Activated CD8-positive, alpha-beta memory T cell treated with anti-CD3 and anti-CD28 coated beads for 1 hour (primary cell): ENCODE measurements at places on chromosomes 6 and 20.
A peak's percentile ranks its signal among the peaks of the same experiment; 100 is the strongest.

- DNase-seq = peak; percentile 44
Measured at GRCh38 chr20:5529331-5530148, 212.8 kb upstream of the PROKR2 start.

DNA sequence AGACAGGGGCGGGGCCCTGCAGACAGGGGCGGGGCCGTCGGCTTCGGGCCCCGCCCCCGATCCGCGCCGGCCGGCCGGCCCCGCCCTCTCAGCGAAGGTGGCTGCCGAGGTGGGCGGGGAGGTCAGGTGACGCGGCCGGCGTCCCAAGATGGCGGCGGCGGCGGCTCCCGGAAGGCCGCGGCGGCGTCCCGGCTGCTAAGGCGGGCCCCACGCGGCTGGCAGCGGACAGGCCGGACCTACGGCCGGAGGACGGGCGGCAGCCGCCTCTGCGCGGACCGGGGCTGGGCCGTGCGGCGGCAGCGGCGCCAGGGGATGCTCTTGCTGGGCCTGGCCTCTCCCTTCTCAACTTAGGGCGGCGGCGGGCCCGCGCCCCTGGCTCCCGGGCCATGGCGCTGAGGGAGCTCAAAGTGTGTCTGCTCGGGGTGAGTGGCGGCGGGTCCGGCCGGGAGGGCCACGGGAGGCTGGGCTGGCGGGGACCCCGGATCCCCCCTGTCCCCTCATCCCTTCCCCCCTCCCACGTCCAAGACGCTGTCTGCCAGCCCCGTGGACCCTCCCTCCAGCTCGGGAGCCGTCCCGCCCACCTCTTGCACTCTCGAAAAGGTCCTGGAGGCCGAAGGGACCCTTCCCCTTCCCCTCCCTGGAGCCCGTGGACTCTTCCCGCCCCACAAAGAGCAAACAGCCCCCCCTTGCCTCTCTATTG is at the start of gene RAB22A:
Gene RAB22A (plus strand): TSS at position 125 of the 700 bp plus-strand sequence. CDS start 262 bp downstream, at position 387.
- peak; percentile 79 for DNase-seq

GRCh38 chr20:58554541-58554940 is 39.3 kb upstream of the APCDD1L start:
- DNase-seq = no peak

DNA sequence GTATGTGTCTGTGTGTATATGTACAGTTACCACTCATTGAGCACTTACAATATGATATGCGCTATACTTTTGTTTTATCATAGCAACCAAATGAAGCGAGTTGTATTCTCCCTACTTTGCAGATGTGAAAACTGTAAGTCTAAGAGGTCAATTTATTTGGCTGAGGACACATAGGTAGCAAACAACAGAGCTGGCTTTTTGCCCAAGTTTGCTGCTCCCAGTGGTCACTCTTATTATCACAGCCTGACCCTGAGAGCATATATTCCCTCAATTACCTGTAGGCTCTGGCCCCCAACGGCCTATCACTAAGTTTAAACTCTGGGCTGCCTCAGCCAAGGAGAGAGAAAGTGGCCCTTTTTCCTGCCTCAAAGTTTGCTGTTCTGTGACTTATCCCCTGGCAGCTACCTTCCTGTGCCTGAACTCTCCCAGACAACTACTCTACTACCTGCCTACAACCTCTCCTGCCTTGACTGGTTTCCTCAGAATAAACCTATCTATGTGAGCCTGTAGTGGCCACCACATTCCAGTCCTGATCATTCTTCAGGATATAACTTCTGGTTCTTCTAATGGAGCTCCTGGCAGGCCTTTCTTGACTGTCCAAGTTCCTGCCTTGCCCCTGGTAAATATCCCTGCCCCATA is 221.8 kb downstream of the FRK start:
- no peak for DNase-seq

DNA sequence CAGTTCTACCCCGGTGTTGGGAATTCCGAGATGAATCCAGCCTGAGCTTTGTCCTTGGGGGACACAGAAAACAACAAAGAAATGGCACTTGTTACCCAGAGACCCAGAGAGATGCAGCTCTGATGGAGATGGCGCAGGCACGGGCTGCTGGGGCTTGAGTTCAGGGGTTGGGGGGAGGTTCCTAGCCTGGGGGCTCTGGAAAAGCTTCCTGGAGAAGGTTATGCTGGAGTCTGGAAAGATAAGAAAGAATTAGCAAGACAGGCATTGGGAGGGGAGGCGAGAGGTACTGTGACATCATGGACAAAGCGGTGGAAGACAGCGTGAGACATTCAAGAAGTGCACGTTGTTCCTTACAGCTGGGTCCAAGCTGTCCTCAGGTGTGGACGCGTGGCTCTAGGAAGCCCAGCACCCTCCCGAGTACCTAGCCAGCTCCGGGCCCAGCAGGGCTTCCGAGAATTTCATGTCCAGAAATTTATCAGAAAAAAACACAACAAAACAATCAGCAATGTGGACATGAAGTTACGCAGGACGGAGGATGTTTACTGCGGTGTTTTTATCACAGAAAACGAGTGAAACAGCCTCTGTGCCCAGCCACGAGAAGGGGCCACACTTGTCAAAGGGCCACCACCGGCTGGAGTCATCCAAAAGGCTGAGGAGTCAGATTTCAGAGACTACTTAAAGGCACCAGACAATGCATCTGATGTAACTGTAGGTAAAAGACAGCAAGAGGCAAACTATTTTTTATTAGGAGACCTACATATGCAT is 39.5 kb downstream of the C20orf203 start:
- no peak for DNase-seq

DNA sequence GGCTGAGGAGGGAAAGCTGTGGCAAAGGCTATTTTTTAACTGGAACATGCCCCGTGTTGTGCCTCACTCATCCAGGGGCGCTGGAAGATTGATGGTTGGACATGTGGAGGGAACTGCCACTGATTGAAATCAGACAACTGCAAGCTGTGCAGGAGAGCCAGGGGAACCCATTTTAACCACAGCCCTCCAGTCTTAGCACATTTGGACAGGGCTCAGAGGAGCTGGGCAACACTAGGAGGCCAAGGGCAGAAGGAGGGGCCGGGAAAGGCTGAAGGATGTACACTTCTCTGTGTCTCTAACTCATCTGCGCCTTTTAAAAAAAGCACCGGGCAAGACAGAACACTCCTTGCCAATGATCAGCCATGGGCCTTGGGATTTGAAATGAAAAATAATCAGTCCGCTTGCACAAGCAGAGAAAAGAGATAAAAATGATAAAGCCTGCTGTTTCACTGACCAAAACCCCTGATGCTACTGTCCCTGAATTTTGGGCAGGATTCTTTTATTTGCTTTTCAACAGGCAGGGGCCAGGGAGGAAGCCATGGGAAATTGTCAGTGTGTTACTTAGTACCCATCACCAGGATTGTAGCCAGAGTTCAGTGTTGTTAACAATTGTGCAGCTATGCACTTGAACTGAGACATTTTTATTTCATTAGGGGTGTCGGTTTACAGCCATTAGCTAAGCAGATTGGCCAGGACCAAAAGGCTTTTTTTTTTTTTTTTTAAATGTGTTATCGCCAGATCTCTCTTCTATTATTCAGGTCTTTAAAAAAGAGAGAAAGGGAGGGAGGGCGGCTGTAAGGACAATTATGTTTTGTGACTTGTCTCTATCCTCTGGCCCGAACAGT is 109.3 kb upstream of the EYA4 start:
- DNase-seq = no peak

DNA sequence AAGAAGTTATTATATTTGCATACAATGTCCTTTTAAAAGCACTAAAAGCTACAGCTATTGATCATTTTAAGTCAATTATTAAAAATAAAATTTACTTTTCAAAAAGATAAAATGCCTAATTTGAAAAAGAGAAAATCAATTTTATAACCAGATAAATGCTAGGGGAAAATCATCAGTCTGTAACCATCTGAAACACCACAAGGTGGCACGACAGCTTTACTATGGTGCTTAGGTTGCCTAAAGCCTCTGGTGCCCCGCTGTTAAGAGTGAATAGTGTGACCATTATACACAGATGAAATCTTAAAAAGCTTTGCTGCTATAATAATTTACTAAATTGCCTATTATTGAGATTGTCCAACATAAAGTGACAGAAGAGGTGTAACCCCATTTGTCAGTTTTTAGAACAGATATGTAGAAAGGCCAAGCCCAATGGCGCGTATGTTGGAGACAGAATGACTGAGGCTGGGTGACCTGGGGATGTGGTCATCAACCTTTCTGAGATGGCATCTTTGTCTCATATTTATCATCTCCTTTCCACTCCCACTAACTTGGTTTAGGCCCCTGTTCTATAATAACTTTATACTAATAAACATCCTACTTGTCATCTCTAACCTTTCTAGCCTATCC is 100.8 kb downstream of the MOXD1 start:
- DNase-seq = no peak

GRCh38 chr20:20525214-20525613 is 157.3 kb downstream of the INSM1 start:
- DNase-seq = no peak

GRCh38 chr20:25622450-25623224 is 1.2 kb downstream of the NANP start:
- no peak for DNase-seq

DNA sequence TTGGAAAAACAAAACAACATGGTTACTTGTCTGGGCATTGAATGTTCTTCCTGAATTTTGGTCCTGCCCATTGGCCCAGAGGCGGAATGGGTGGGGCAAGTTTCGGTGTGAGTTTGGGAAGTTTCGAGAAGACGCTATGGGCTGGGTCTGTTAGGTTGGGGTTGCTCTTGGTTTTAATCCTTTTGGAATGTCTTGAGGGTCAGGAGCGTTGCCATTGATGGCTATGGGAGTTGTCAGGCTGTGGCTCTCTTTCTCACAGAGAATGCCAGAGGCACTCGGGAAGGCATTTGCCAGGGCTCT is 135.0 kb downstream of the LRRC1 start:
- no peak for DNase-seq

DNA sequence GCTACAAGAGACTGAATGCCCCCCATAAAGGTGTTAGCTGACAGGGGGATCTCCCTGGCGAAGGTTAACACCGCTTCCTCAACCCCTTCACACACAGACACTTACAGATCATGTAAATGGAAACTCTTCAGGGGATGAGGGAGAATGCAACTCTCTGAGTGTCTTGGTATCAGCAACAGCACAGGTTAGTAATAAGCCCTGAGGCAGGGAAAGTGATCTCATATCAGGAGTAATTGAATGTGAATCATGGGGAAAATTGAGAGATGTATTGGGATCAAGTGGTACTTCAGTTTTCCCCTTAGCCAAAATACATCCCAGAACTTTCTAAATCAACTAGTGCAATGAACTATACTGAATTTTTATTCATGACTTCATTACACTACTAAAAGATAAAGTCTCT is 23.8 kb downstream of the OR2J3 start:
- DNase-seq = no peak

DNA sequence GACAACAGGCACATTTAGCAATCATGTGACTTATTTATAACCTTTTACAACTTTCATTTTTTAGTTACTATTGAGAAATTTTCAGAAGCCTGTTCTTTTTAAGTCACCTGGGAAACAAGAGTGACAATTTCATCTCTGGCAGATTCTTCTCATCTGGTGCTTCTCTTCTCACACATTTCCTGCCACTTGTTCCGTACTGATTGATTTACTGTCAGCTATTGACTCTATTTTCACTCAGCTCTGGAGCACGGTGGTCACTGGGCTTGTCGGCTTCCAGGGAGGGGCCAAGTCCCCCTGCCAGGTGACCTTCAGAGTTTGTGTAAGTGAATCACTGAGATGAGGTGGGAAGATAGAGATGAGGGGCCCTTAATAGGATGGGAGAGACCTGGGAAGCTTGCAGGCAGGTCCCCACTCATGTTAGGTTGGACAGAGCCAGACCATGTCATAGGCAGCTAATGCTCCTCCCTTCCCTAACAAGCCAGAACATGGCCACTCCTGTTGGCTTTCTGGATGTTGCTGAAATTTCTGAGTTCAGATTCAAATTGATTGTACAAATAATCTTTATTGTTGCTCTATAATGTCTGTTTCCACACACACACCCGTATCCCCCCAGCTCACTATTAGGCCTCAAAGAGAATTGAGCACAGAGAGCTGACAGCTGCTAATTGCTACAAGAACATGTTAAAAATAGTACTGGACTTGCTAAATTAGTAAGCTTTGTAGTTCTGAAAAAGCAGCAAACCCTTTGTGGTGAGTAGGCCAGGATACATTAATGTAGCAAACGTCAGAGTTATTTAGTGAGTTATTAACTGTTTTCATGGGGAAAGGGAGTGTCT is 13.3 kb downstream of the DUSP22 start:
- no peak for DNase-seq

GRCh38 chr6:159533568-159533967 is 159.5 kb downstream of the SOD2 start:
- DNase-seq = no peak

- no peak for DNase-seq
Measured at GRCh38 chr6:46898006-46898405, 23.7 kb downstream of the ADGRF5 start.

- DNase-seq = no peak
Measured at GRCh38 chr6:142241061-142241460, 60.7 kb upstream of the ADGRG6 start.

DNA sequence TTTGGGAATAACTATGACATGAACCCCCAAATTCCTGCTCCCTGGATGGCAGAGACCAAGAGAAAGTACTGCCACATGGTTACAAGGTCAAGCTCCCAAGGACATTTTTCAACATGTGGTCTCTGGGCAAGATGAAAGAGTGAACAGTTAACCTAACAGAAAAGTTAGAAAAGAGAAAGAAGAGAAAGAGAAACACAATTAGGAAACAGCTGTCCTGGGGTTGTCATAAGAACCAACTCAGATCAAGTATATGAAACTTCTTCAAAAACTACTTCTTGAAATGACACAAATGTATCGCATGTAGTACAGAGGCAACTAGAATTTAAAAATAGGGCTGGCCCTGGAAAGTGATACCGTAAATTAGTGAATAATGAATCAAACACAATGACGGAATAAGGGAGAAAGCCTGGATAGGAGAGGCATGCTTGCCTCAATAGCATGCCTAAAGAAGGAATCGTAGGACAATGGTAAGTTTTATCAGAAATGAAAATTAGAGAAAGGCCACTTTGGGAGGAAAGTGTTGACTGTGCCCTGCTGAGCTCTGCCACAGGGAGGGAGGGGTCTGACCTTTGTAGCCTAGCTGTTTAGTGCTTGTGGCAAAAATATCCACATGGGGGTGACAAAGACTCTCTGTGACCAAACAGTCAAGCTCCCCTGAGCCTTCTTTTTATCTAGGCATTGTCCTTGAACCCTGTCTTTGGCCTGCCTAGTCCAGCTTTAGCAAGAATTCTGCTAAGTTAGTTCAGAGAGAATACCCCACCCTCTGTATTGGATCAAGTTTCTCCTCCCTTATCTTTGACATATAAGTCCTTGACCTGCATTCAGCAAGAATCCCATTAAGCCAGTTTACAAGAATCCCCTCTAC is 4.3 kb upstream of the DCBLD1 start:
- no peak for DNase-seq

- DNase-seq = no peak
Measured at GRCh38 chr20:15889514-15890256, 683.6 kb downstream of the KIF16B start.

- no peak for DNase-seq
Measured at GRCh38 chr20:24582373-24583168, 113.1 kb downstream of the SYNDIG1 start.

- DNase-seq = no peak
Measured at GRCh38 chr6:24357336-24358218, at the start of gene DCDC2. DCDC2 (minus strand) TSS chr6:24358059; CDS start chr6:24357750, 309 bp downstream.
